ENCODE measurements at places on chromosomes 4 and X.

- DNase-seq: no peak
These were observed 18.3 kb upstream of the EIF1AX start for GRCh38 chrX:20159797-20160385.

- peak; percentile 46 for DNase-seq
These were observed at the start of gene MID2 for GRCh38 chrX:107825698-107826237. MID2 (plus strand) TSS chrX:107825866; CDS start chrX:107826427, 561 bp downstream.

DNA sequence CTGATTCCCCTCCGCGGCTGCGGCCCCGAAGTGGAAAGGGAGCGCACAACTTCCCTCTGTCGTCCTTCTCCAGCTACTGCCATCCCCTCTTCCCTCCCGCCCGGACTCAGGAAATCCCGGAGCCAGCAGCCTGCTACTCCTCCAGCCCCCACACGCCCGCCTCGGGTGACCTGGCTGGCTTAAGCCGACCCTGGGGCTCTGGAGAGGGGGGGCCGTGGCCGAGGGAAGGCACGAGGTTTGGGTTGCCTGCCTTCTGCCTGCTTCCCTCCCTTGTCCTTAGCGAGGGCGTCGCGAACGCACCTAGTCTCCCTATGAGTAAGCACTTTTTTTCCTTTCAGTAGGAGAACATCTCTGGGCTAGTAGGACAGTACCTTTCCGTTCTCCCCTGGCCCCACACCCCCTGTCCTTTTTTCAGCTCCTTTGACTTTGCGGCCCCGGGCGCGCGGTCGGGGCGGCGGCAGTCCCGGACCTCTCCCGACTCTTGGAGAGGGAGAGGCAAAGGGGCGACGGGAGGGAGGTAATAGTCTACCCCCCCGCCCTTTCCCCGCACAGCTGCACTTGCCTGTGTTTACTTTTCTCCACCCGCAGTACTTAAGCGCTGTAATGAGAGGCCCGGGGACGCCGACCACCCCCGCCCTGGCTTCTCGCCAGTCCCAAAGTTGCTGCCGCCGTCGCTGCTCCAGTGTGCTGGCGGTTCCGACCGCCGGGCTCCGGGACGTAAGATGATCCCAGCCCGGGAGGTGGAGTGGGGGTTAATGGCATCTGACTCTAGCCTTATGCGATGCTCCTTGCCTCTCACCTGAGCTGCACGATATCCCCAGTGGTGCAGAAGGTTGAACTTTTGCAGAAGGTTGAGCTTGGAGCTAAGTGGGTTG, 868 bp downstream of the PLS3 start:
- DNase-seq: no peak

GRCh38 chr4:5142726-5143125, 91.4 kb downstream of the STK32B start:
- DNase-seq: peak; percentile 24

- DNase-seq: no peak
These were observed at the start of gene ARX for GRCh38 chrX:25015486-25016360. ARX (minus strand) TSS chrX:25015965; CDS start chrX:25015737, 228 bp downstream.

Measured in MM.1S (cell line).